ENCODE measurements at places on chromosomes 3 and 15.

- no peak for DNase-seq
Measured at GRCh38 chr3:27105904-27106303, 263.3 kb downstream of the NEK10 start.

- no peak for DNase-seq
Measured at GRCh38 chr3:114455432-114455831, 161.6 kb downstream of the TIGIT start.

DNA sequence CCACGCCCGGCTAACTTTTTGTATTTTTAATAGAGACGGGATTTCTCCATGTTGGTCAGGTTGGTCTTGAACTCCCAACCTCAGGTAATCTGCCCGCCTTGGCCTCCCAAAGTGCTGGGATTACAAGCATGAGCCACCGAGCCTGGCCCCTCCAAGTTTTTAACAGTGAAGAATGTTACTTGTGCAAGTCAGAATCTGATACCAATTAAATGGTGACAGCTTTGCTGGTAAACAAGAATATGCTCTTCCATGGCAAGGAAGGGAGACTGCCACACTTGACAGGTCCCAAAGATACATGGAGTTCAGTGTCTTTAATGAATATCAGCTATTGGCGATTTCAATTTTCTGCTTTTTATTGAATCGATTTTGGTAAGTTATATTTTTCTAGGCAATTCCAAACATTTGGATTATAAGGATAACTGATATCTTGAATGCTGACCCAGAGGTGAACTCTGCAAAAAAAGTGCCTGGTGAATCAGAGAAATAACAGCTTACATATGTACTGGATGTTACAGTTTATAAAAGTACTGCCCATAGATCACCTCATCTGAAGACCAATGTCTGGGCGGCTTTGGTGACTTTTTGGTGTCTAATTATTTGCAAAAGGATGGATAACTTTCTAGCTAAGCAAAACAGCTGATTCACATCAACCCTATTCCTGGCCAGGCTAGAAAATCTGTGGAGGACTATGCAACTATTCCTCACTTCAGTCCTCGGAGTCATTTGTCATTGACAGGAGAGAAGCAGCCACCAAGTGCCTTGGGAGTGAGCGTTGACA is 1.2 kb downstream of the PARP16 start:
- DNase-seq, result no peak

- DNase-seq, result peak; percentile 83
Measured at GRCh38 chr3:172341482-172342059, 106.7 kb downstream of the GHSR start.

GRCh38 chr15:74434263-74435136 is 742 bp upstream of the SEMA7A start:
- DNase-seq, result no peak

All from hematopoietic multipotent progenitor cell (in vitro differentiated cells).